ENCODE measurements at places on chromosomes 12 and 14. TPM values are rescaled to one million over a fixed set of nuclear protein-coding genes. Genes with fewer than 3 reads are reported as not detected.

- no peak for DNase-seq
These were observed 498.9 kb upstream of the RGS6 start for GRCh38 chr14:71433303-71433702.

The CHST11 gene
- 4.8 TPM for total RNA-seq

DNA sequence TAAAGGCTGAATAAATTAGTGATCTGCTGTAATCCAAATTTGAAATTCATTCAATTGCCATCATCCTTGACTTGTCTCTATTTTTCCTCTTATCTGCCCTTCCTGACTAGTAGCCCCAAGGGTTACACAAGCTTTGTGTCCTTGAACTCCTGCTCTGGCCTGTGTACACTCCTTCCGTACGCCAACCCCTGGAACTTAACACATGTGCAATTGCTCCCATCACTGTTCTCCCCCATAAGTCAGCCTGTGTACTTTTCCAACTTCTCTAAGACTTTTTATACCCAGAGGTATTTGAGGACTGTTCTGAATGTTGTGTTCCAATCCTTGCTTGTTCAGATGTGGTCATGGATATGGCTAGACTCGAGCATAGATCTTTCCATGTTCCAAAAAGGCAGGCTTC is 171.1 kb upstream of the G2E3 start:
- no peak for DNase-seq

DNA sequence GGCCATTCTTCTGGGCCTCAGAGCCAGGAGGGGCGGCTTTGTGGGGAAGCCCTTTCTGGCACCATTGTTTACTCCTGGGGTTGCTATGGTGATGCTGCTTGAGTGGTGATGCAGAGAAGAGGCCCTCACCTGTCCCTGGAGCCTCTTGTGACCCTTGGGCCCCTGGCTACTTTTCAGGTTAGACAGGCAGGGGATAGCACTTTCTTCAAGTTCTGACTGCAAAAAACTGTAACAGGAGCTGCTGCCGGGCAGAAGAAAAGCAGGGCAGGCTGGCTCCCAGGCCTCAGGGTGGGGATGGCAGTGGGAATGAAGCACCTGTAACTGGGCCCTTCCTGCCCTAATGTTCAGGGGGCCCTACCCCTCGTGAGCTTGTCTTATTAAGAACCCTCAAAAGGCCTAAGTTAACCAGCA is at the start of gene TEX52:
TEX52 (minus strand) TSS at position 19 of the 411 bp plus-strand sequence; CDS start at position 6, 13 bp downstream.
- DNase-seq = no peak

DNA sequence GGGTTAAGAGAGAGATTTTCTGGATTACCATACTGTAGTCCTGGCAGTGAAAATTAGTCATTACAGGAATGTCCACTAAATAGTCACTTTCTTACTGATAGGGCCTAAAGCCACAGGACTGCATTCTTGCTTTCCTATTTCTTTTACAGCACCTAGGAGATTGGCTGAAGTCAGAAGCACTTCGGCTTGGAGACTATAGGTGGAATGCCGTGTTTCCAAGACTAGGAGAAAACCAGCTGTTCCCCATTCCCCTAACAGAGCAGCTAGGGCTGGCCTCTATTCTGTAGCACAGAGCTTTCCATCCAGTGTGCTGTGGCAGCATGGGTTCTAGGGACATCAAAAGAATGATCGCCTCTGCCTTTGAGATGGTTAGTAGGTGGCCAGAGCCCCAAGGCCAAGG is 15.1 kb downstream of the PIGH start:
- no peak for DNase-seq

DNA sequence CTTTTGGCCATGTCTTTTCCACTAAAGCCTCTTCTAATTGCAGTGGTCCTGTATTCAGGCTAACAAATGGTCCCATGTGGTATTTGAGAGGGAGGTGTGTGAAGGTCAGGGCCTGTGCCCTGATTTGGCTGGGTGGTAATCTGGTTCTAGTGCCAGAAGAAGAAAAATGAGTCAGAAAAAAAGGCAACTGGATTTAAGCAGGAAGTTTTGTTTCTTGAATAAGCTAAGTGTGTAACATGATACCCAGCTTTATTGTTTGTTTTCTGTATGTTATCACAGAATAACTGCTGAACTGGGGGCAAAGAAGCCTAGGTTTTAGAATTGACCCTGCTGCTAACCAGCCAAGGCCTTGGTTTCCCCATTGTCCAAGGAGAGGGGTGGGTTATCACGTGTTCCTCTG is 134.0 kb downstream of the ANO6 start:
- no peak for DNase-seq

GRCh38 chr12:5945071-5946008 is at the start of gene ANO2:
ANO2 (minus strand) TSS chr12:5945259; CDS start chr12:5945217, 42 bp downstream.
- DNase-seq = no peak

The RAPGEF3 gene
- 11.8 TPM for total RNA-seq

Measured in lung microvascular endothelial cell (primary cell).